Renal cortical epithelial cell (primary cell): ENCODE measurements at places on chromosomes 6 and 20. TPM values are rescaled to one million over a fixed set of nuclear protein-coding genes. Genes with fewer than 3 reads are reported as not detected.

Gene MDFI
- total RNA-seq = 3.4 and 20.0 TPM in 2 replicates

Gene PTK6
- 0.05 and 0.17 TPM in 2 replicates for total RNA-seq

Gene PNLDC1
- not detected in 2 replicates for total RNA-seq

Gene POM121L2
- not detected in 2 replicates for total RNA-seq

Gene ULBP1
- total RNA-seq = 0.17 and 0.20 TPM in 2 replicates

Gene HLA-DQB1
- 1.8 and 28.0 TPM in 2 replicates for total RNA-seq

Gene IMPG1
- 0.30 TPM in 1 of 2 replicates, not detected in the other for total RNA-seq

Gene CLPSL2
- total RNA-seq = not detected in 2 replicates

Gene HTR1E
- total RNA-seq = 0.15 TPM in 1 of 2 replicates, not detected in the other

Gene TRIM31
- total RNA-seq = not detected in 2 replicates

Gene KCNK16
- not detected in 2 replicates for total RNA-seq

Gene SPEF1
- 1.2 TPM in 1 of 2 replicates, not detected in the other for total RNA-seq

Gene TREM1
- not detected in 2 replicates for total RNA-seq

Gene COX7A2
- 70.5 and 352 TPM in 2 replicates for total RNA-seq

Gene TCP11
- total RNA-seq = 0.60 and 0.87 TPM in 2 replicates

Gene COL19A1
- not detected in 2 replicates for total RNA-seq

Gene MRPL18
- total RNA-seq = 64.8 and 127 TPM in 2 replicates

Gene BMP2
- 16.7 and 17.2 TPM in 2 replicates for total RNA-seq

Gene WFDC10B
- total RNA-seq = not detected in 2 replicates

Gene SLC22A7
- not detected in 2 replicates for total RNA-seq

Gene FAM83C
- total RNA-seq = not detected in 2 replicates

Gene MYMX
- total RNA-seq = not detected in 2 replicates

Gene ENPP4
- total RNA-seq = 9.1 and 25.5 TPM in 2 replicates

Gene CBLN4
- total RNA-seq = not detected in 2 replicates

Gene OR12D3
- not detected in 2 replicates for total RNA-seq

Gene MTFR2
- 1.2 and 2.6 TPM in 2 replicates for total RNA-seq

Gene HDGFL1
- not detected in 2 replicates for total RNA-seq

Gene DHX16
- total RNA-seq = 40.2 and 41.7 TPM in 2 replicates

Gene MRAP2
- 1.7 and 7.5 TPM in 2 replicates for total RNA-seq

Gene CFB
- 24.3 and 32.7 TPM in 2 replicates for total RNA-seq

Gene ADGRF1
- total RNA-seq = 18.3 and 36.6 TPM in 2 replicates

Gene TSBP1
- total RNA-seq = not detected in 2 replicates

Gene EMILIN3
- not detected in 2 replicates for total RNA-seq

Gene YTHDF1
- 18.8 and 32.8 TPM in 2 replicates for total RNA-seq

Gene DNMT3B
- total RNA-seq = 13.0 and 13.5 TPM in 2 replicates

Gene OPN5
- total RNA-seq = under 0.01 TPM in 1 of 2 replicates, not detected in the other

Gene TGM3
- total RNA-seq = not detected in 2 replicates

Gene SSTR4
- not detected in 2 replicates for total RNA-seq

Gene MACROD2
- total RNA-seq = 5.0 and 5.4 TPM in 2 replicates

Gene PTGIS
- total RNA-seq = 0.52 and 7.1 TPM in 2 replicates

Gene PDYN
- not detected in 2 replicates for total RNA-seq

Gene IL17F
- total RNA-seq = not detected in 2 replicates

Gene SLC22A2
- 5.3 and 20.3 TPM in 2 replicates for total RNA-seq

Gene SMIM28
- not detected in 2 replicates for total RNA-seq

Gene PEDS1
- total RNA-seq = 19.4 and 22.6 TPM in 2 replicates

Gene MATN4
- not detected in 2 replicates for total RNA-seq

Gene CLVS2
- under 0.01 TPM in 1 of 2 replicates, not detected in the other for total RNA-seq

Gene ASIP
- not detected in 2 replicates for total RNA-seq

Gene MICB
- 5.3 and 17.5 TPM in 2 replicates for total RNA-seq

Gene FOXF2
- total RNA-seq = 0.05 TPM in 1 of 2 replicates, not detected in the other

Gene EYA4
- 0.17 and 1.1 TPM in 2 replicates for total RNA-seq

Gene SNAI1
- 0.52 and 2.7 TPM in 2 replicates for total RNA-seq

Gene GPSM3
- 0.40 and 1.9 TPM in 2 replicates for total RNA-seq

Gene PLCB4
- total RNA-seq = 159 and 549 TPM in 2 replicates

Gene SUMO4
- 3.2 TPM in 1 of 2 replicates, not detected in the other for total RNA-seq

Gene NDUFAF5
- 15.6 and 20.0 TPM in 2 replicates for total RNA-seq

Gene PKIB
- total RNA-seq = 3.6 and 29.3 TPM in 2 replicates
